ENCODE measurements at places on chromosomes 11 and 22.

- no peak for DNase-seq
Measured at GRCh38 chr22:38685761-38686160, 4.0 kb downstream of the TOMM22 start.

- no peak for DNase-seq
Measured at GRCh38 chr11:20134991-20135736, 25.1 kb downstream of the DBX1 start.

DNA sequence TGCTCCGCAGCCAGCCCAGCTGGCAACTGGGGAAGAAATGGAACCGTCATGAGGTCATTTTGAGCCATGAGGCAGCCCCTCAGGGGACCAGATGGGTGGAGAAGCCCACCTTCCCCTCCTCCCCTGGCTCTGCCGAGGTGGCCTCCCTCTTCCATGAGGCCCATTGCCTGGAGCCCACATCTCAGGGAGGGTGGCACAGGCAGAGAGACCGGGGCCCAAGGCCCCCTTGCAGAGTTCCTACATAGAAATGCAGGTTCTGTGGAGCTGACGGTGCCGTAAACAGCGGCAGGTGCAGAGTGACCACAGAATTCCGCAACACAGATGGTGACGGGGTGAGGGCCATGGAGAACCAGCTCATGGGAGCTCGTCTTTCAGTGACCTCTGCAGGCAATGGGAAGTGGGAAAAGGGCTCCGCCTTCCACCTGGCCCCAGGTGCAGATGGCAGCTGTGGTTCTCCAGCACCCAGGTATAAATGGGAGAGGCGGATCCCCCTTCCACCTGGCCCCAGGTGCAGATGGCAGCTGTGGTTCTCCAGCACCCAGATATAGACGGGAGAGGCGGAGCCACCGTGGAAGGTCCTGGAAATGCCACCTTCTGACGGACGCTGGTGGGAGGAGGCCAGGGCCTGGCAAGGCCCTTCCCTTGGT is 765.4 kb downstream of the BRD1 start:
- no peak for DNase-seq

- DNase-seq: no peak
Measured at GRCh38 chr22:23520863-23521440, 59.1 kb downstream of the IGLL1 start.

GRCh38 chr11:83540728-83541127 is 254.6 kb upstream of the CCDC90B start:
- DNase-seq: no peak

GRCh38 chr11:116498161-116498560 is 274.6 kb downstream of the BUD13 start:
- no peak for DNase-seq

DNA sequence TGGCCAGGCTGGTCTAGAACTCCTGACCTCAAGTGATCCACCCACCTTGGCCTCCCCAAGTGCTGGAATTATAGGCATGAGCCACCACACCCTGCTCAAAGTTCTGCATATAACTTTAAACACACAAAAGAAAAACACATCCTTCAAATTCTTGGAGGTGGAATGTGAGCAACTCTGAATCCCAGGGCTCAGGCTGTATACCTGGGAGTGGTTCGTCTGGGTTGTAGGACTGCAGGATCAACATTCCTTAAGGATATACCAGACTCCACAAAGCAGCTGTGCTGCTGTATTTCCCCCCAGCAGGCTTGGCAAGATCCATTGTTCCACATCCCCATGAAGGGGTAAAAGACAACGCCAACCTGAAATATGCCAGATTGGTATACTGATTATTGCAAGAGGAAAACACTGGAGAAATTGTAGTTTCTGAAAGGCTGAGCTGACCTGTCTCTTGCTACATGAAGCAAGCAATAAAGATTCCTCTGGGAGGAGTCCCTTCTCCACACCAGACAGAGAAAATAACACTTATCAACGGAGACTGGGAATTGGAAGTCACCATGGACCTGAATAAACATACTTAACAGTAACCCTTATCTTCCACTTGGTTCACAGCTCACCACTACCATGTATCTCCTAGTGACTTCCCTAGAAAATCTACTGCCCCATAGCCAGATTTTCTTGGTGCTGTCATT is 12.2 kb upstream of the RPS3 start:
- no peak for DNase-seq

DNA sequence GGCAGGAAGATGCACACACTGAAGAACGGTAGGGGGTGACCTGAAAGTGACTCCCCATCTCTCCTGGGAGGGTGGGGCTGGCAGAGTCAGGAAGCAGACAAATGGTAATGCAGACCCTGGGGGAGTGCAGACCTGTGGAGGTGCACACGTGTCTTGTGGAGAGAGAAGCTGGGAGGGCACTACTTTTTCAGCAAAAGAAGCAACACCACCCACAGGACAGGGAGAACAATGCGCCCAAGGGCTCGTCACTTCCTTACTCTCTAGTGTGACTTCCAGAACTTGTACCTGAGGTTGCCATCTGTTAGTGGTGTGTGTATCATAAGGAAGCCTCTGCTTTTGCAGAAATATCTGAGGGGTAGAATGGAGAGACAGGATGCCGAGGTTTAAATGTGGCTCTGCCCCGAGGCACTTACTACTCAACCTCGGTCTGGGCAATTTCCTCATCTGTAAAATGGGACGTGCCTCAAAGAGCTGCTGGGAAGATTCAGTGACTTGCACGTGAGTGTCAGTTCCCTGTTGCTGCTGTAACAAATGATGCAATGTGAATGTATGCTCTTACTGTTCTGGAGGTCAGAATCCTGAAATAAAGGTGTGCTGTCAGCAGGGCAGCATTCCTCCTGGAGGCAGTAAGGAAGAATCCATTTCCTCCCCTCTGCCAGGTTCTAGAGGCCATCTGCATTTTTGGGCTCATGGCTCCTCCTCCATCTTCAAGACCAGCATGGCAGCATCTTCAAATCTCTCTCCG is 323.4 kb downstream of the SHANK2 start:
- no peak for DNase-seq

GRCh38 chr11:68780829-68781228 is 29.5 kb upstream of the TESMIN start:
- no peak for DNase-seq

DNA sequence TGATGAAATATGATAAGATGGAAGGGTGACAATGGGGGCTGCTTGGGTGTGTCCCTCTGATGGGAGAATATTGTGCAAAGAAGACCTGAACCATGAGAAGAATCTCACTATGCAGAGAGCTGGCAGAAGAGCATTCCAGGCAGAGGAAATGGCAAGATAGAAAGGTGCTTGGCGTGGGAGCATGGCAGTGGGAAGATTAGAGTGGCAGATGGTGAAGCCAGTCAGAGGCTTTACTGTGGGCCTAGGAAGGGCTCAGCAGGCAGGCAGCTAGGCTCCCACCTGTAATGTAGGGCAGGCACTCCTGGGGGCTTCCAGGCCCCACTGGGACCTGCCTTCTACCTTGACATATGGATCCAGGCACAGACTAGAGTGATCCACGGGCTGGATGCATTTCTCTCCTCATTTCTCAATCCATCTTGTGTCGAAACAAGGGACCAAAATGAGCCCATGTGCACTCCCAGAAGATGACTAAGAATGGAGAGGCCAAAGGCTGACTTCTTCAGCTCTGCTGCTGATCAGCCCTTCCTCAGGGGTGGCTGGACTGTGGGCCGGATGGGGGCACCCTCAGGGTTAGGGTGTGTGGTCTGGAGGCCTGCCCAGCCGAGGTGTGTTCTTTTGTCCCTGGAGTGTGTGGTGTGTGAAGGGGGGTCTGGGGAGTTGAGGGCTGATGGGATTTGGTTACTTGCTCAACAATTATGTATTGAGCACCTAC is 88.3 kb downstream of the TSPAN18 start:
- DNase-seq: no peak

GRCh38 chr22:28629420-28630176 is 50.0 kb downstream of the TTC28 start:
- DNase-seq: no peak

GRCh38 chr11:4527926-4528325 is 17.1 kb upstream of the OR52M1 start:
- DNase-seq: no peak

GRCh38 chr11:102204174-102204573 is 93.9 kb downstream of the YAP1 start:
- no peak for DNase-seq

- no peak for DNase-seq
Measured at GRCh38 chr22:42180349-42180842, 49.8 kb upstream of the CYP2D6 start.

- DNase-seq: no peak
Measured at GRCh38 chr22:43304831-43305590, 38.2 kb downstream of the SCUBE1 start.

DNA sequence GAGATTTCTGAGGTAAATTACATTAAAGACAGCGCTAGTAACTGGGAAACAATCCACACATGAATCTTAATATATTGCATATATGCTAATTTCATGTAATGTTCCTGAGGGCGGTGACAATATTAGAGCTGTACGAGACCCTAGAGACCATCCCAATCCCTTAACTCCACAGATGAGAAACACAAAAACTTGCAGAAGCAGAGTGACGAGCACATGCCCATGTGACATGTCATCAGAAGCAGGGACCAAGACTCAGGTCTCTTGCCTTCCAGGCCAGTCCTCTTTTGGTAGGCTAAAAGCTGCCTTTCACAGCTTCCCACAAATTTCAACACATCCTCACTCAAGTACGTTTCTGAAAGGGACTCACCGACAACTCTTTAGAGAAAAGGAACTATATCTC is 11.8 kb downstream of the MAPK1 start:
- DNase-seq: no peak

- no peak for DNase-seq
Measured at GRCh38 chr11:42249401-42249800, 789.9 kb upstream of the LRRC4C start.

- DNase-seq: no peak
Measured at GRCh38 chr11:94946812-94947211, 26.5 kb downstream of the CWC15 start.

GRCh38 chr22:24876700-24877099 is 69.8 kb downstream of the LHFPL7 start:
- DNase-seq: no peak

DNA sequence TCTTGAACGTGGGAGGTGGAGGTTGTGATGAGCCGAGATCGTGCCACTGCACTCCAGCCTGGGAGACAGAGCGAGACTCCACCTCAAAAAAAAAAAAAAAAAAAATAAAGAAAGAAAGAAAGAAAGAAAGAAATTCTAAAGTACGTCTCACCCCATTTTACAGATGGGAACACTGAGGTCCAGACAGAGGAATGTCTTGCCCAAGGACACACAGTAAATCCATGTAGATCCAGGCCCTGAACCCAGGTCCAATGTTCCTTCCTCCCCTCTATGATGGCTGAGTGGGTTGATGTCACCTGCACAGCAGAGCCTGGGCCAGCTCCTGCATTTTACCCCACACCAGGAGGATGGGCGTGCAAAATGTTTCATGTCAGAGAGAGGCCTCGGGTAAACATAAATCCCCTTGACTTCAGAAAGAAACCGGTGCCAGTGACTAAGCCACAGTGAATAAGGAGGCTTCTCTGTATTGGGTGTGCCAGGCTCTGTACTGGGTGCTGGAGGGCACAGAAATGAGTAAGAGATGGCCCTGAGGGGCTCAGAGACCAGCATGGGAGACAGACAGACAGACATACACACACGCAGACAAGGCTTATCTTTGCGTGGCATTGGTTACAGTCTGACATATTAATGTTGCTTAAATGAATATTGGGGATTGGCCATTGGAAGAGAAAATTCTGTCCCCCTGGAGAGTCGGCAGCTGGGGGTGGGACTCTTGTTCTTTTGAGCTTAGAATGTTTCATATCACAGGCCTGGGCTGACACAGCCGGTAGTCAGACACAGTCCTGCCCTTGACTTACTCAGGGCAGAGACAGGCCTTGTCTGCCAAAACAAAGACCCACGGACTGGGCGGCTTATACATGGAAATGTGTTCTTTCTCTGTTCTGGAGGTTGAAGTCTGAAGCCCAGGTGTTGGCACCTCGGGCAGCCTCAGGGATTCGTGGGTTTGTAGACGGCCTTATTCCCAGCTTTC is 105.4 kb downstream of the MIAT start:
- DNase-seq: no peak

Measured in stimulated activated CD4-positive, alpha-beta T cell treated with anti-CD3 and anti-CD28 coated beads, Interleukin-1b, Interleukin-23, amount 100 ng/mL, for 1 hour (primary cell).